ENCODE measurements at places on chromosomes 7 and 10.

- no peak for DNase-seq
Measured at GRCh38 chr7:20064974-20065862, 152.0 kb downstream of the MACC1 start.

DNA sequence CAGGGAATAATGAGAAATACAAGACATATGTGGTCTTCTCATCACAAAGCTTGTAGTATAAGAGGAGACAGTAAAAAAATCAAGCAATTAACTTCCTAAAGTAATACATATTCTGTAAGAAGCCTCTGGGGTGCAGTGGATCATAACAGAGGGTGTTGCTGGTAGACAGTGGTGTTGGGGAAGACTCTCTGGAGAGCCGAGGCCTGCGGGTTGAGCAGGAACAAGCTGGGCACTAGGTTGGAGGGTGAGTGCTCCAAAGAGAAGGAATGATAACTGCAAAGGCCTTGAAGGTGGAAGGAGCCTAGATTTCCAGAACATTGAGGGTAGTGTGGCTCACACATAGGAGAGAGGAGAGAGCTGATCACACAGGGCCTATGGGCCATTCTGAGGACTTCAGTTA is 1.5 kb downstream of the GIMAP4 start:
- no peak for DNase-seq

- no peak for DNase-seq
Measured at GRCh38 chr7:18450019-18450418, 45.5 kb upstream of the HDAC9 start.

DNA sequence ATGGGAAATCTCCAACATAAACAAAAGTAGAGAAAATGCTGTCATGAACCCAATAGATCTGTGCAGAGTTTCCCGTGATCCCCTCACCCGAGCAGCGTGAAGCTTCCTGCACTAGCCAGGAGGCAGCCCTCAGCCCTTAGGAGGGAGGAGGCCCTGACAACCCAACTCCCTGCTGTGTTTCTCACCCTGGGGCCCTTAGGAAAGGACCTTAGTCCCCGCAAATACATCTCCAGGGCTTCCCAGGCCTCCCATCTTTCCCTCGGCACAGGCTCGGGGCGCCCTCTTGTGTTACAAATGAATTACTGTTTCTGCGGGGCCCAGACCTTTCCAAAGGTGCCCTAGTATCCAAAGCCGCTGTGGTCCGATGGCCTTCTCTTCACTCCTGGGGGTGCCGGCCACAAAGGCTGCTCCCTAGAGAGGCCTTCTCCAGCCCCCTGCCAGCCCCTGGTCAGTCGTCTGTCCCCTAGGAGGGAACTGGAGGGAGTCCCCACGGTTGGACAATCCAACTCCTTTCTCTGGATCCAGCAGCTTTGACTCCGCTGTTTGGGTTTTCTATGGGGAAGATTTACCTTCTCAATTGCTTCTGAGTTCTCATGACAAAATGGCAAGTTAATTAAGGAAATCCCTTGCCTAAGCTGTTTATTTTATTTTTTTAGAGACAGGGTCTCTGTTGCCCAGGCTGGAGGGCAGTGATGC is 49.9 kb upstream of the SH2B2 start:
- DNase-seq, result no peak

DNA sequence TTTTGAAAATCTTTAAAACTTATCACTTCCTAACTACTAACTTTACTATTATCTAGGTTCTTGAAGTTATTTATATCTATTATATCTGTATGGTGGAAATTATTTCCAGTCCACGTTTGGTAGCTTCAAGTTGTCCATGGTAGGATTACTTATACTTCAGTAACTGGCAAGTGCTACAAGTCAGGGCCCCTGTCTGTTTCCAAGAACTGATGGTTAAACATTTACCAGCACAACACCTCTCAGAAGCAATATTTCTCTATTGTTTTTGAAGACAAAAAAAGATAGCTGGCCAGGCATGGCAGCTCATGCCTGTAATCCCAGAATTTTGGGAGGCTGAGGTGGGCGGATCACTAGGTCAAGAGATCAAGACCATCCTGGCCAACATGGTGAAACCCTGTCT is 240.4 kb upstream of the RHOBTB1 start:
- DNase-seq, result no peak

GRCh38 chr10:105288026-105288425 is 646.9 kb downstream of the SORCS3 start:
- no peak for DNase-seq

GRCh38 chr7:100208911-100209408 is 10.8 kb upstream of the PVRIG start:
- no peak for DNase-seq

DNA sequence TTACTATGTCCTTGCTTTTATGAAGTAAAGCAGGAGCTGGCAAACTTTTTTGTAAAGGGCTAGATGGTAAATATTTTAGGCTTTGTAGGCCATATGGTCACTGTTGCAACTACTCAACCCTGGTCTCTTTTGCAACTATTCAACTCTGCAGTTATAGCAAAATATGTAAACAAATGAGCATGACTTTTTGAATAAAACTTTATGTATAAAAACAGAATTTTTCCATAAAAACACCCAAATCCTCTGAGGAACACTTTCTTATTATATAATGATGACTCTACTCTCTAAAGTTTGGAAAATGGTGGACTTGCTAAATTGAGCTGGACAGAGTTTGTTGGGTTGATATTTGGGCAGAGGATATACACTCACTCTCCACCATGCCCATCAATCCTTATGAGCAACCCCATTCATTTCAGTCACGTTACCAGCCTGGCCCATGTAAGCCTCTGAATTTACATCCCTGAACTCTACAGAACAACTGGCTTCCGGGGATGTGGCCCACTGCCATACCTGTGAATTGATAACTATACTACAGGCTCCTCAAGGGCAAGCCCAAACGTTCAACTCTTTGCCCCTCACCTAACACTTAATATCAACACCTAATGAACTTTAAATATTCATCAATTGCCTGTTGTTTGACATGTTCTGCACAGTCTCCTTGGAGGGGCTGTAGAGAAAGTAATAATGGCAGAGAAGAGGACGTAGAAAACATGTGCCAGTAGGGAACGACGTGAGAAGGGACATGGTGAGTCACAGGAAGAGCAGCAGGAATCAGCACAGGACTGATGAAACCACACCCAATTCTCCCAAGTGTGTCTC is 37.6 kb downstream of the SGMS1 start:
- no peak for DNase-seq

DNA sequence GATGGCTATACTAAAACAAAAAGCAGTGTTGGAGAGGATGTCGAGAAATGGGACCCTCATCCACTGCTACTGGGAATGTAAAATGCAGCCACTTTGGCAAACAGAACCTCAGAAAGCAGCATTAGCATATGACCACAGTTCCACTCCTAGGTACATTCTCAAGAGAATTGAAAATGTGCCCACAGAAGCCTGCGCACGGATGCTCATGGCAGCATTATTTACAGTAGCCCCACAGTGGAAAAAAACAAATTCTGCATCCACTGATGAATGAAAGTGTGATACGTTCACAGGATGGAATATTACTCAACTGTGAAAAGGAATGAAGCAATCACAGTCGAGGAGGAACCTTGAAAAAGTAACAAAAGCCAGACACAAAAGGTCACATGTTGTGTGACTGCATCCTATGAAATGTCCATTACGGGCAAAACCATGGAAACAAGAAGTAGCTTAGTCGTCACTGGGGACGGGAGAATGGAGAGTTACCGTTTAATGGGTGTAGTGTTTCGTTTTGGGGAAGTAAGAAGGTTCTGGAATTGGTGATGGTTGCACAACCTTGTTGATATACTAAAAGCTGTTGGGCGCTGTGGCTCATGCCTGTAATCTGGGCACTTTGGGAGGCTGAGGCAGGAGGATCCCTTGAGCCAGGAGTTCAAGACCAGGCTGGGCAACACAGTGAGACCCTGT is 2.5 kb upstream of the UPK3B start:
- DNase-seq, result no peak

DNA sequence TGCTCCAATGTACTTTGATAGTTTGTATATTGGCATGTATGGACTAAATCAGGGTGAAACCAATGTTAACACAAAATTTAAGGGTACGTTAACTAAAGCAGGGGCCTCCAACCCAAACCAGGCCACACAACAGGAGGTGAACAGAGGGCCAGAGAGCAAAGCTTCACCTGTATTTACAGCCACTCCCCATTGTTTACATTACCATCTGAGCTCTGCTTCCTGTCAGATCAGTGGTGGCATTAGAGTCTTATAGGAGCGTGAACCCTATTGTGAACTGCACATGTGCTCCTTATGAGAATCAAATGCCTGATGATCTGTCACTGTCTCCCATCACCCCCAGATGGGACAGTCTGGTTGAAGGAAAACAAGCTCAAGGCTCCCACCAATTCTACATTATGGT is 62.0 kb upstream of the SCIN start:
- no peak for DNase-seq

GRCh38 chr7:48250441-48250951 is 79.2 kb downstream of the ABCA13 start:
- no peak for DNase-seq

DNA sequence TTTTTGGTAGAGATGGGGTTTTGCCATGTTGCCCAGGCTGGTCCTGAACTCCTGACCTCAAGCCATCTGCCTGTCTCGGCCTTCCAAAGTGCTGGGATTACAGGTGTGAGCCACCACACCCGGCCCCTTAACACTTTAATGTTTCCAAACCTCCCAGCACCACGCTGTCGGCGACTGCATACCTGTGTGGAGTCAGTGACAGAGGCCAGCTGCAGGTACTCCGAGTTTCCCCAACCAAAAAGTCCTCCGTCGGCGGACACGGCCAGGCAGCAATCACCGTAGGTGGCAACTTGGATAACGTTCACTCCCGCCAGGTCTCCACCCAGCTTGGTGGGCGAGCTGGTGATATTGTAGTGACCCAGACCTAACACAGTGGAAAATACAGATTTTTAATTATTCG is 15.2 kb downstream of the RCC1L start:
- DNase-seq, result no peak

- no peak for DNase-seq
Measured at GRCh38 chr10:112875476-112876267, 74.4 kb upstream of the TCF7L2 start.

GRCh38 chr7:518630-519483 is 789 bp downstream of the PDGFA start:
- no peak for DNase-seq

- DNase-seq, result no peak
Measured at GRCh38 chr10:24449321-24449740, 240.4 kb downstream of the KIAA1217 start.

GRCh38 chr7:129147731-129148130 is 3.2 kb downstream of the TSPAN33 start:
- no peak for DNase-seq

GRCh38 chr7:35700333-35700732 is 5.4 kb upstream of the HERPUD2 start:
- no peak for DNase-seq

DNA sequence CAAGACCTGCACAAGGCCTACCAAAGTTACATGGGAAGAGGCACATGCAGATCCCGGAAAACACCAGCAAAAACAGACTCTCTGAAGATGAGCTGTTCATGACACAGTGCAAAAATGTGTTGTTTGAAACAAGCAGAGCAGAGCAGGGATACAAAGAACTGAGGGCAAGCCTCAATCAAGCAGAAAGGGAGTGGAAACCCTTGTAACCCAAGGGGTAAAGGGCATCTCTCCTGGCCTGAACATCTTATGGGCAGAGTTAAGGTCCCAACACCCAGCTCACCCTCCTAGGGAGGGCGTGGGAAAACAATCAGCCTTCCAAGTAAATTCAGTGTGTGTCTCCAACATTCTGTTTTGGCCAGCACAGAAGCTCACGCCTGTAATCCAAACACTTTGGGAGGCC is 10.5 kb downstream of the PSPH start:
- no peak for DNase-seq

GRCh38 chr10:1287971-1288401 is 231.8 kb downstream of the WDR37 start:
- DNase-seq, result peak; percentile 8

- DNase-seq, result no peak
Measured at GRCh38 chr10:67812007-67812406, 26.0 kb downstream of the DNAJC12 start.

DNA sequence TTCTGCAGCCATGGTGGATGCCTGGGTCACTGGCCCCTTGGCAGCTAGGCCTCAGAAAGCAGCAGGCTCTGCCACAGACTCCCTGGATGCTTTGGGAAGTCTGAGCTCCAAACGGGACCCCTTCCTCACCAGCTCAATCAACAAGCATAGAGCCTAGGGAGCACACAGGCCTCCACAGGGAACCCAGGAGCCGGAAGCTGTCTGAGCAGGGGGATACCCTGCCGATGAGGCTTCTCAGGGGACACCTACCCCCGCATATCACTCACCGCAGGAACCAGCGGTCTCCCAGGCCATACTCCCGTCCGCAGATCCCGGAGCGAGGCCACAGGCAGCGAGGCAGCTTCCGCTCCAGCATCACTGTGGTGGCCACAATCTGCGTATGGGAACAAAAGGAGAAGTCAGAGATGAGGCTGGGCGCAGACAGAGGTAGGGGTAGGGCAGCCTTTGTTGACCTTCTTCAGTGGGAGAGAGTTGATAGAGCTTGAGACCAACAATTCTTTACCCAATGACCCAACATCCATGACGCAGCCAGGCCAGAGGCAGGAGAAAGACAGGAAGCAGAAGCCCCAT is 13.4 kb downstream of the TRPV6 start:
- no peak for DNase-seq

GRCh38 chr7:30146127-30146612 is 11.4 kb downstream of the MTURN start:
- DNase-seq, result peak; percentile 59

- DNase-seq, result no peak
Measured at GRCh38 chr7:78134774-78135173, 336.2 kb downstream of the PHTF2 start.

- no peak for DNase-seq
Measured at GRCh38 chr7:80941208-80941758, 22.4 kb upstream of the SEMA3C start.

DNA sequence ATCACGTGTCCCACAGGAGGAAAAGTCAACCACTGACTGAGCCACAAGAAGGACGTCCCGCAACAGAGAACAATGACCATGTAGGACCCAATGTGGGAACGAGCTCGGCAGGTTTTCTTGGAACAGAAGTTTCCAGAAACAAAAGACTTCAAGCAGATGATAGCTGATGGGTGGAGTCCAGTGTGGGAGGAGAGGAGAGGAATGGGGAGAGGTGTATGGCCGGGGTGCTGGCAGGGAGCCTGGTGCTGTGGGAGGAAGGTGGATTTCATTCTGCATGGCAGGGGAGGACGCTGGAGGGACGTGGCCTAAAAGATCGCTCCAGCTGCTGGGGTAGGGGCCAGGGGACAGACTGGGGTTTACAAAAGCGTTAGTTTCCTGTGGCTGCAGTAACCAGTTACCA is 48.5 kb upstream of the LMTK2 start:
- DNase-seq, result no peak

DNA sequence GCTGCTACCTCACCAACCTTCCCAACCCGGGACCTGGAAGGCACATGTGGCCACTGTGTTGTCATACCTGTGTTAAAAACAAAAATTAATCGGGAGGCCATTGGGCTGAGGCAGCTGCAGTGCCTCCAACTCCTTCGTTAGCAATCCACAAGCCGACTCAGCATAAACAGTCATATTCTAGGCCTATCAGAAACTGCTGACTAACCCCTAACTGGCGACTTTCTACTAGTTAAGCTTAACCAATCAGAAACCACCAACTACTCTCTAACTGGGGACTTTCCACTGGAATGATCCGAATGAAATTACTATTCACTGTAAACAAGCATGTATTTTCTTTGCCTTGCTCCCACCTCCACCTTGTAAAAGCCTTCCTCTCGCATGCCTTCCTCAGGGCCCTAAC is 14.1 kb upstream of the TMEM72 start:
- no peak for DNase-seq

GRCh38 chr7:106344861-106345260 is 60.1 kb upstream of the NAMPT start:
- no peak for DNase-seq
